ENCODE measurements at places on chromosomes 11 and 22. TPM values are rescaled to one million over a fixed set of nuclear protein-coding genes. Genes with fewer than 3 reads are reported as not detected.

The NPTXR gene
- 1.3 TPM for total RNA-seq

The DDX6 gene
- total RNA-seq = 293 TPM

The KIAA0930 gene
- 21.3 TPM for total RNA-seq

The OR2AG2 gene
- total RNA-seq = not detected

The UBASH3B gene
- total RNA-seq = 57.6 TPM

The VSIG10L2 gene
- not detected for total RNA-seq

The FAM83F gene
- total RNA-seq = 3.2 TPM

The SLC37A2 gene
- total RNA-seq = not detected

The TST gene
- total RNA-seq = not detected

The PGA5 gene
- not detected for total RNA-seq

The ROBO4 gene
- total RNA-seq = 1.0 TPM

The GLYAT gene
- not detected for total RNA-seq

The C11orf87 gene
- total RNA-seq = not detected

The LRRC32 gene
- 71.4 TPM for total RNA-seq

The MB gene
- total RNA-seq = not detected

The OR51B2 gene
- total RNA-seq = not detected

The SCO2 gene
- total RNA-seq = 14.6 TPM

The MRPL49 gene
- 47.7 TPM for total RNA-seq

The JAML gene
- total RNA-seq = 71.5 TPM

Measured in CD4-positive, CD25-positive, alpha-beta regulatory T cell (primary cell).